ENCODE measurements at places on chromosomes 3 and 15.

DNA sequence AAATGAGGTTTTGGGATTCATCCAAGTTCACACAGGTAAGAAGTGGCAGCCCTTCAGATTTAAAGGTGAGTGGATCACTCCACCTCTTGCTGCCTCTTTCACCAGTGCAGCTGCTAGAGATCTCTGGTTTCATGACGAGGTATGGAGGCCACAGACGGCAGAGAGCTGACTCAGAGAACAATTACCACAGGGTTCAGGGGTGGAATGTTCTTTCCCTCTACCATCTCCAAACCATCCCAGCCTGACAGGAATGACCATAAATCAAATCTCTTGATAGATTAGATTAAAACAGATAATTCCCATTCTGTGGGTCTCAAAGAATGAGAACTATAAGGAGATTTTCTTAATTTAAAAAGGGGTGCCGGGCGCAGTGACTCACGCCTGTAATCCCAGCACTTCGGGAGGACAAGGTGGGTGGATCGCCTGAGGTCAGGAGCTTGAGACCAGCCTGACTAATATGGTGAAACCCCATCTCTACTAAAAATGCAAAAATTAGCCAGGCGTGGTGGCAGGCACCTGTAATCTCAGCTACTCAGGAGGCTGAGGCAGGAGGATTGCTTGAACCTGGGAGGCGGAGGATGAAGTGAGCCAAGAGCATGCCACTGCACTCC lies 174.2 kb upstream of the ATP11B start:
- no peak for DNase-seq

- no peak for DNase-seq
Observed at GRCh38 chr15:39922462-39923092, 2.5 kb upstream of the GPR176 start.

GRCh38 chr3:183265834-183266417 lies 12.9 kb downstream of the B3GNT5 start:
- no peak for DNase-seq

DNA sequence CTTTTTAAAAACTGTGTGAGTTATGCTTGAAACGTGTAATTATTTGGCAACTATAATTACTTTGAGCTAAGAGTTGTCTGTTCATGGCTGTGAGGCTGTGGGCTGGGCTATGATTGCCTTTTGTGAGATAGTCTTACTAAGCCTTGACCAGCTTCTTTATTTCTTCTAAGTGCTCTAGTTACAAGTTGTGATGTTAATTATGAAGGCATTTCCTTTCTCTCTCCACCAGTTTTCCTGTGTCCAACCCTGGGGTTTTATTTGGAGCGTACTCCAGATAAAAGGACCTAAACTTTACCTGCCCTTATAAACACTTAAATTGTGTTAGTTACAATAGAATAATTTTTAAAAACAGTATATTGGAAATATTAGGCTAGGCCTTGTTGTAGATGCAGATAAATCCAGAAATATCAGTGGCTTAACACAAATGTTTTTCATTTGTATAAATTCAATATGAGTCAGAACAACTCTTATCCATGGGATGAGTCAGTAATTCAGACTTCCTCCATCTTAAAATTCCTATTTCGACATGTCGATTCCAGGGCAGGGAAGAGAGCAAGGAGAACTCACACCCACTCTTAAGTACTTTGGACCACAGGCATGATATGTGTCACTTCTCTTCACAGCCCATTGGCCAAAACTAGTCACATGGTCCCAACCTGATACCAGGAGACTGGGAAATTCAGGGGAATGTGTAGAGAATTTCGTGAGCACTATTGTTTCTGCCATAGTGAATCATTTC lies 17.0 kb downstream of the TMEM62 start:
- DNase-seq: no peak

- DNase-seq: no peak
Observed at GRCh38 chr3:169458752-169459151, 204.8 kb downstream of the MECOM start.

Data from hematopoietic multipotent progenitor cell treated with erythropoietin and hydrocortisone succinate and interleukin-3 and kit ligand, for 8 days (in vitro differentiated cells).